ENCODE measurements at places on chromosomes 11 and 22. TPM values are rescaled to one million over a fixed set of nuclear protein-coding genes. Genes with fewer than 3 reads are reported as not detected.

RFPL3 gene
- not detected for total RNA-seq

DNA sequence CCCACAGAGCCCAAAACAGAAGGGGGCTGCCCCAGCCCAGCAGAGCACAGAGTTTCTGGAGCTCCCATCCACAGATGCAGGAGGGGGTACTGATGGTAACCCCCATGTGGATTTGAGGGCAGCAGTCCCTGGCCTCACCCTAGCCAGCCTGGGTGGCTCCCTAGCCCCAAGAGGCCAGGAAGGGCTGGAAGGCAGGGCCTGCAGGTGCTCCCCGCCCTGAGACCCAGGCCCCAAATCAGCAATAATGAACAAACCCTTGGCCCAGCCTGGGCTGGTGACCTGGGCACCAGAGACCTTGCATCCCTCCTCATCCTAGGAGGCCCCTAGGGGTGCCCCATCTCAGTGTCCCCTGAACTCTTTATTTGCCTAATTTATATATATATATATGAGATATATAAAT is 61.6 kb downstream of the MORC2 start:
- no peaks in the 10 kb centered on the region for H3K27me3 ChIP-seq
- H3K4me1 ChIP-seq, result no peaks in the 10 kb centered on the region
- H3K27ac ChIP-seq, result no peak overlapping the region
- H3K4me3 ChIP-seq, result no peak overlapping the region

- H3K27me3 ChIP-seq, result no peaks in the 10 kb centered on the region
- DNase-seq, result no peak
- no peak overlapping the region for H3K4me3 ChIP-seq
- H3K4me1 ChIP-seq, result no peaks in the 10 kb centered on the region
- H3K36me3 ChIP-seq, result peaks cover 14% of the 10 kb centered on the region
- no peak overlapping the region for H3K27ac ChIP-seq
Measured at GRCh38 chr11:85955531-85955930, 100.3 kb downstream of the CCDC83 start.

GRCh38 chr11:21307874-21308273 is 638.5 kb downstream of the NELL1 start:
- no peak overlapping the region for H3K27ac ChIP-seq
- H3K27me3 ChIP-seq, result no peaks in the 10 kb centered on the region
- H3K36me3 ChIP-seq, result no peaks in the 10 kb centered on the region
- no peaks in the 10 kb centered on the region for H3K4me1 ChIP-seq
- no peak overlapping the region for H3K4me3 ChIP-seq
- no peak for DNase-seq

OPCML gene
- total RNA-seq, result not detected
